Epithelial cell of proximal tubule (primary cell): ENCODE measurements at places on chromosomes 11 and 22. TPM values are rescaled to one million over a fixed set of nuclear protein-coding genes. Genes with fewer than 3 reads are reported as not detected.

The LUZP2 gene
- total RNA-seq, result 0.75 TPM in 1 of 2 replicates, not detected in the other

- no peak for DNase-seq
These were observed 3.1 kb downstream of the SHANK2 start for GRCh38 chr11:71249301-71249700.

GRCh38 chr22:47759909-47760308 is 997.5 kb downstream of the TBC1D22A start:
- DNase-seq, result no peak

DNA sequence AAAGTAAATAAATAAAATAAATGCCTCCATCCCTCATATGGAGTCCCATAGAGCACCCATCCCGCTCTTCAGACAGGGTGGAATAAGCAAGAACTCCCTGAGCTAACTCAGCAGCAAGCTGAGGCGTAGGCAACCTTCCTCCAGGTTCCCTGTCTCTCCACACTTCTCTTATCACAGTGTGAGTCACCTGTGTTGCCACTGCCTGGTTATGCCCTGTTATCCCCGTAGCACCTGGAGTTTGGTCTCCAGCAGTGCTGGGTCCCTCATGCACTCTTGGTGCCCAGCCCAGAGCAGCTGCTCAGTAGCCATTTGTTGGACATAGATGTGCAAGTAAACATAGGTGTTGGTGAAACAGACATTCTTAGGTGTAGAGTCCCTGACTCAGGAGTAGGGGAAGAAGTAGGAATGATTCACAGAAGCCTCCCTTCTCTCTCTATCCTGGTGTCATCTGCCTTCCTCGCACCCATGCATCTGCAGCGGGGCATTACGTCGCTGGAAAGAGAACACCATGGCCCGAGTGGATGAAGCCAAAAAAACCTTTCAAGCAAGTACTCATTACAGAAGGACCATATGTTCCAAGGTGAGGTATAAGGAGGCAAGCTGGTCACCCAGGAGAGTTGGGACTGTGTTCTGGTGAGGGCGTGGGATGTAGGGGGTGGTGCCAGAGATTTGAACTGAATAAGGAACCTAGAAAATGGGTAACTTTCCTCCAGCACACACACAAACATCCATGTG is 56.0 kb downstream of the PISD start:
- no peak for DNase-seq

DNA sequence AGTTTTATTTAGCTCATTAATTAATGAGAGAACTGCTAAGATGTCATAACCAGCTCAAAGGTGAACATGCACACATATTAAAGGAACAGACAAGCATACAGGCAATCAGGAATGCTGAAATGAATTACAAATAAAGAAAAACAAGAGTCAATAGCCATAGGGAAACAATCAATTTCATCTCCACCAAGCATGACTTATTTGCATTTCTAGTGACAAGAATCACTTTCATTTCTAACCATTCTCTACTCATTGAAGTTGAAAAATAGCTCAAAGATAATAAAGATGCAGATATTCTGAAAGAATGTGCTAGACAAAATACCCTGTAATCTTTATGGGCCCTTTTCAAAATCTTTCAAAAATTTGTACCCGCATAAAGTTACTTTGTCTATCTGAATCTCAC is 23.2 kb downstream of the ISX start:
- no peak for DNase-seq
